Left cardiac atrium (tissue), 4 donors: ENCODE measurements at places on chromosomes 4 and X.

- no peak for DNase-seq
Observed at GRCh38 chrX:93760163-93760562, 86.2 kb downstream of the FAM133A start.

- no peak for DNase-seq
Observed at GRCh38 chrX:14930663-14931062, 57.4 kb downstream of the MOSPD2 start.

- DNase-seq: no peak
Observed at GRCh38 chrX:21933077-21933476, 7.4 kb upstream of the SMS start.

GRCh38 chrX:152202886-152203285, 64.5 kb upstream of the MAGEA10 start:
- DNase-seq: no peak
